Hippocampal formation (tissue), 2 donors: ENCODE measurements at places on chromosomes 12 and 14.

- DNase-seq = no peak
Measured at GRCh38 chr12:2414810-2415567, 362.2 kb downstream of the CACNA1C start.

GRCh38 chr14:20781803-20782202 is 735 bp downstream of the RNASE6 start:
- no peak for DNase-seq

GRCh38 chr12:74957231-74957630 is 252.4 kb downstream of the KCNC2 start:
- no peak for DNase-seq

DNA sequence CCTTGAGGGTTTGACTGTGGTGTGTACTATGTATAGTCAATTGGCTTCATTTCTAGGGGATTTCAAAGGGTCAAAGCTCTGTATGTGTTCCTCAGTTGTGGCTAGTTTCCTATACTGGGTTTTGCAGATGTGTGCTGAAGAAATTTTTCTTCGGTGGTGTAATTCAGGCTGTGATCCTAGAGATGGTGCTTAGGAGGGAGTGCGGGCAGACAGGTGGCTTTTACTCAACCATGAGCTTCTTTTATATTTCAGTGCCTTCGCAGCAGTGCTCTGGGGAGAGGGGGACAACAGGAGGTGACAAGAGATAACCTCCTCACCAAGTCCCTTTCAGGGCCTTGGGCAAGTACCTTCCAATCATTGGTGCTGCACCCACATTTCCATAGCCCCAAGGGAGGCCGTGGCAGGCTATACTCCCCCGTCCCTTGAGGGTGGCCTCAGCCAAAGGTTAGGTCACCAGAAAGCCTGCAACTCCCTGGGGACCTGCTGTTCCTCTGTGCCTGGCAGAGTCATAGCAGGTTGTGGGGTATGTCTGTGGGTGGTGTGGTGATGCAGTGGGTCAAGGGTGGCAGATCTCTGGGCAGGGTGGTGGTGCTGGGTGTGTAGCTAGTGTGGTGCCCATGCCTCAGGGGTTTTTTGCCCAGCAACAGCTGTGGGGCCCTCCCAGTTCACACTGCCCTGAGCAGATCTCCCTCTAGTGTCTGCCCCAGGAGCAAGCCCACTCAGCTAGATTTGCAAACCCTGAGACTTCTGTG is 37.0 kb upstream of the TMX1 start:
- no peak for DNase-seq

GRCh38 chr14:103782376-103782775 is 65.0 kb downstream of the PPP1R13B start:
- DNase-seq = no peak

DNA sequence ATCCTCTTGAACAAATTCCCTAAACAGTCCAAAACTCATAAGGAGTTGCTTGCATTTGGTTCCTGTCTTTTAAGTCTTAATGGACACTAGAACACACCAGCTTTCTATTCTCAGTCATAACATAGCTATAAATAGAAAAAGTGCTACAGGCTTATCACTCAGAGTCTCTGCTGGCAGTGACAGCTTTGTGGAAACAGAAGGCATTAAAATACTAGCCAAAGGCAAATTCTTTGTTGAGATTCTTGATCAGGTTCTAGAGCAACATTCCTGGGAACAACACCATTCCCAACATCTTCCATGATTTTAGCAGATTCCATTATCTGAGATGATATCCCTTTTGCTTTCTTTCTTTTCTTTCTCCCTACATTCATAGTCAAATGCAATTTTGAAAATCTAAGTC is 207.7 kb upstream of the PLEKHG7 start:
- DNase-seq = no peak

DNA sequence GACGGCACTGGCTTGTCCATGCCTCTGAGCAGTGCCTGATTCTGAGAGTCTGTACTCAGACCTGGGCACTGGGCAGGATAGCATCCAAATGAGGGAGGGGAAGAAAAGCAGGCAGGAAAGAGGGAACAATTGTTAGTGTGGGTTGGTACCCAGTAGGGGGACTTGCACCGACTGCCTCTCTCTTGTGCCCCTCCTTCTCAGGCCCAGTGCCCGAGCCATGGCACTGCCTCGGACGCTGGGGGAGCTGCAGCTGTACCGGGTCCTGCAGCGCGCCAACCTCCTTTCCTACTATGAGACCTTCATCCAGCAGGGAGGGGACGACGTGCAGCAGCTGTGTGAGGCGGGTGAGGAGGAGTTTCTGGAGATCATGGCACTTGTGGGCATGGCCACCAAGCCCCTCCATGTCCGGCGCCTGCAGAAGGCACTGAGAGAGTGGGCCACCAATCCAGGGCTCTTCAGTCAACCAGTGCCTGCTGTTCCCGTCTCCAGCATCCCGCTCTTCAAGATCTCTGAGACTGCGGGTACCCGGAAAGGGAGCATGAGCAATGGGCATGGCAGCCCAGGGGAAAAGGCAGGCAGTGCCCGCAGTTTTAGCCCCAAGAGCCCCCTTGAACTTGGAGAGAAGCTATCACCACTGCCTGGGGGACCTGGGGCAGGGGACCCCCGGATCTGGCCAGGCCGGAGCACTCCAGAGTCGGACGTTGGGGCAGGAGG is 2.2 kb downstream of the NAB2 start:
- DNase-seq = peak; percentile 55

- DNase-seq = no peak
Measured at GRCh38 chr12:132604668-132605441, 5.5 kb downstream of the LRCOL1 start.

- DNase-seq = no peak
Measured at GRCh38 chr14:92217936-92218335, 96.2 kb downstream of the CPSF2 start.

DNA sequence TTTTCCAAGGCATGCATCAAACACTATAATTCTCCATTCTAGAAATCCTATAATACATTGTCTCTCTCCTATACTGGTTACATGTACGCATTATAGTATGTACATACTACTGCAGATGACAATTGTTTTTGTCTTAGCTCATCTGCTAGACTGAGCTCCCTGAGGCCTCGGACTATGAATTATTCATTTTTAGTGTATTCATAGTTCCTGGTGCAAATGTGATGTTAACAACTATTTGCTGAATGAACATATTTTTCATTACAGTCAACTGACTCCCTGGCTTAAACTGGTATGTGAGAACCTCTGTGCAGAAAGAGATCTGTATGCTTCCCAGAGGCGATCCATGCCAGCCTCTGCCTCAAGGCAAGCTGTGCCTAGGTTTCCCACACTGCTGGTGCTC is 91.8 kb upstream of the PARP11 start:
- no peak for DNase-seq

DNA sequence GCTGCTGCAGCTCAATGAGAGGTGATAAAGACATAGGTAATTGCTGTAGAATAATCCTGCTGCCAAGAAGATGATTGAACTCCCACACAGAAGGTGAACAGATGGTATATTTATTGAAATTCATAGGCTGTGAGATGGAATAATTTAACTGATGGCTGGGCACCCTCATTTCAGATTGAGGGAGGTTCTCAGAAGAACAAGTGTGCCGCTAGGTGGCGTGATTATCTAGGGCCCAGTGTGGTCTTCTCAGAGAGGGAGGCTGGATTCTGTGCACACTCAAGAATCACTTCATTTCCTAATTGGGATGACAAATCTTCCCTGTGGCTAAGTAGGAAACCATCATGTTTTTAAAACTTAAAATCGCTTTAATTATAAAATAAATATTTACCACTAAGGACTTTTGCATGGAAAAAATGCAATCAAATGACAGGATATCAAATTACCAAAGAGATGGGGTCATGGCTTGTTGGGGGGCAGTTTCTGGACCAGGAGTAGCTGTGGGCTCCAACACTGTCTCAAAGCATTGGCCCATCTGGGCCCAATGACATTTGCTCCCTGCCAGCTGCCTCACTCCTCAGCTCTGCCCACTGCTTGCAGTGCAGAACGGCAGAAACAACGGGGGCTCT is 132.3 kb downstream of the SNAPC1 start:
- peak; percentile 11 for DNase-seq

DNA sequence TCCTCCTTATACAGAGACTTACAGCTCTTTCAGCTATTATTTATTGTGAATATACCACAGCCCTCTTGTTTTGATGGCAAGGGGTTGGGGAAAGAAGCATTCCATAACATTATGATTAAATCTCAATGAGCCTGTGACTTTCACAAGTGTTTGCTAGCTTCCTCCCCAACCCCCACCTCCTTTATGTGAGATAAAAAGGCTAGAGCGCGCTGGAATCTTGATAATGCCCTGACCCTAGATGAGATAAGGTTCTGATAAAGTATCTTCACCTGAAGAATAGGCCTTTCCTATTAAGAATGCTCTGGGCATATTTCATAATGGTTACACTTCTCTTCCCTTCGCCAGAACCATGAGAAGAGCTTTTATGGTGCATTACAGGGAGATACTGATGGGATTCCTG is 236.8 kb downstream of the CCDC91 start:
- no peak for DNase-seq

DNA sequence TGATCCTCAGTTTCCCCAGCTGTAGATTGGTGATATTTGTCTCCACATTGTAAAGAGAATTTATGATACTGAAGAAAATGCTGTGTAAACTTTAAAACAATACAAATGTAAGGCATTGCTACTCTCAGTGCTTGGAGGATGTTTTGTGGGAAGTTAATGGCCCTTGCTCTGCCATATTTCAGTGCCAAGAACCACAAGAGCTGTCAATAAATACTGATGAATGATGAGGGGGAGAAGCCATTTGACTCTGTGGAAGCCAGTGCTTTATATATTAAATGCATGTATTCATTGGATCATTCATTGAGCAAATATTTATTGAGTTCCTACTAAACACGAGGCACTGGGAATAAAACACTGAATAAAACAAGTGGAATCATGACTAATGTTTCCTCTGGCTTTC is 30.8 kb downstream of the CACNA1C start:
- DNase-seq = no peak

GRCh38 chr12:67088401-67089118 is 180.6 kb upstream of the CAND1 start:
- DNase-seq = no peak
